ENCODE measurements at places on chromosomes 1 and 21. TPM values are rescaled to one million over a fixed set of nuclear protein-coding genes. Genes with fewer than 3 reads are reported as not detected.
A peak's percentile ranks its signal among the peaks of the same experiment; 100 is the strongest.

GRCh38 chr1:230391776-230392535, 34.2 kb downstream of the PGBD5 start:
- no peak overlapping the region for H3K4me3 ChIP-seq
- no peaks in the 10 kb centered on the region for H3K36me3 ChIP-seq
- H3K27ac ChIP-seq: no peak overlapping the region
- H3K4me1 ChIP-seq: no peaks in the 10 kb centered on the region

GRCh38 chr1:230002164-230002803, 64.8 kb upstream of the GALNT2 start:
- no peak overlapping the region for H3K4me3 ChIP-seq
- H3K27ac ChIP-seq: no peak overlapping the region
- no peaks in the 10 kb centered on the region for H3K27me3 ChIP-seq

DNA sequence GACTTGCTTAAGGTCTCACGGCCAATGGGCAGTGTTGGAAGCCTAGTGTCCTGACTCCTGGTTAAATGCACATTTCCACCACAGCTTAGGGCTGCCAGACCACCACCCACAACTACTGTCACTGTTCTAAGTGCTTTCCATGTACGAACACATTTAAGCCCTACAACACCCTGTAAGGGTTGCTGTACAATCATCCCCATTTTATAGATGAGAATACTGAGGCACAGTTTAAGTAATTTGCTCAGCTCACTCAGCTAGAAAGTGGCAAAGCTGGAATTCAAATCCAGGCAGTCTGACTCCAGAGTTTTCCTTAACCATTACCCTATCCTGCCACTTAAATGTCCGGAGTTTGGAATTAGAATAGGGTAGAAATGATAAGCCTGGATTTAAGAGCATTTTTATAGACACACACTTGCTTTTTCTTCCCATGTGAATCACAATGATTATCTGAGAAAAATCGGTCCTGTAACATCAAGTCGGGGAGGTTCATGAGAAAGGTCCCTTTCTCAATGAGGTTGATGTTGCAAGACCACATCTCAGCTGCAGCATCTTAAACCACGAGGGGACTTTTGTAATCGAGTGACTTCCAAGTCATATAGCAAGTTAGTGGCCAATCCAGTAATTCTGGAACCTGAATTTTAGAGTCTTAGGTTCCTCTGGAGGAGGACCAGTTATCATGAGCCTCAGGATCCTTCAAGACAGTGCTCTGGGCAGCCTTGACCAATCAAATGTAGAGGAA, 8.6 kb downstream of the E2F2 start:
- peaks cover 13% of the 10 kb centered on the region for H3K36me3 ChIP-seq
- H3K4me3 ChIP-seq: no peak overlapping the region
- no peak overlapping the region for H3K27ac ChIP-seq

DNA sequence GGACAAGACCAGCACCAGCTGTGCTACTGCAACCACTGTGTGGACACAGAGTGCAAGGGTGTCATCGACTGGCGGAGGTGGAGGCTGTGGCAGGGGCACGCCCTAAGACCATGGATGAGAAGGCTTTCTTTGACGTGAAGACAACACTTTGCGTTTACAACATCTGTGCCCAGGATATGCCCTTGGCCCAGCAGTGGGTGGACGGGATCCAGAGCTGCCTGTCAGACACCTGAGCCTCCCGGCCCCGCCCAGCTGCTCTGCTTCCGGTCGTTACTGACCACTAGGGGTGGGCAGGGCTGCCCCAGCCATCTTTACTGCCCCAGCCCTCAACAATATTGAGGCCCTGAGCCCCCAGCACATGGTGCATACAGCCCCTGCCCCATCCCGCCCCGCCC, 21.4 kb upstream of the NPPB start:
- H3K27me3 ChIP-seq: no peaks in the 10 kb centered on the region
- no peak for DNase-seq
- H3K4me1 ChIP-seq: no peaks in the 10 kb centered on the region
- H3K4me3 ChIP-seq: no peak overlapping the region
- no peaks in the 10 kb centered on the region for H3K36me3 ChIP-seq

DNA sequence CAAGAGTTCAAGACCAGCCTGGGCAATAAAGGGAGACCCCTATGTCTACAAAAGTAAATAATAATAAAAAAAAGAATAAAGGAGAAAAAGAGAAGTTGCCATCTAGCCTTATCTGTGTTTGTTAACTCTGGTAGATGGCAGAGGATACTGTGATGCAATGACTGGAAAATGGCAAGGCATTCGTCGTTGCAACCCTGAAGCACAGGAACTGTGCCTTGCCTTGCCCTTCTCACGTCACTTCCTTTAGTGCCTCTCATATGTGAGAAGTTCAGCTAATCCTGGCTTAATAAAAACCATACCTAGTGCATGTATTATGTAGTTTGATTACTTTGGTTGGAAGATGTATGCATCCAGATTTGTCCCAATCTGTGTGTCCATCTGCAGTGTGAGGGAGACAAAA, 25.8 kb upstream of the PIGC start:
- H3K4me3 ChIP-seq: no peak overlapping the region
- no peaks in the 10 kb centered on the region for H3K27me3 ChIP-seq
- H3K4me1 ChIP-seq: no peaks in the 10 kb centered on the region
- no peak overlapping the region for H3K27ac ChIP-seq
- H3K36me3 ChIP-seq: no peaks in the 10 kb centered on the region
- no peak for DNase-seq

GRCh38 chr1:154791292-154792166, 78.6 kb downstream of the KCNN3 start:
- no peaks in the 10 kb centered on the region for H3K36me3 ChIP-seq
- H3K4me1 ChIP-seq: peaks cover 39% of the 10 kb centered on the region
- H3K4me3 ChIP-seq: peak overlapping the region; percentile 49
- H3K27ac ChIP-seq: peak overlapping the region; percentile 59

- no peaks in the 10 kb centered on the region for H3K4me1 ChIP-seq
- H3K27me3 ChIP-seq: no peaks in the 10 kb centered on the region
- H3K27ac ChIP-seq: no peak overlapping the region
- H3K4me3 ChIP-seq: no peak overlapping the region
- H3K36me3 ChIP-seq: no peaks in the 10 kb centered on the region
- no peak for DNase-seq
Measured at GRCh38 chr1:105000793-105001192, 1251.1 kb downstream of the AMY1C start.

- H3K36me3 ChIP-seq: no peaks in the 10 kb centered on the region
- H3K4me3 ChIP-seq: no peak overlapping the region
- no peaks in the 10 kb centered on the region for H3K27me3 ChIP-seq
- H3K4me1 ChIP-seq: no peaks in the 10 kb centered on the region
- no peak for DNase-seq
- H3K27ac ChIP-seq: no peak overlapping the region
Measured at GRCh38 chr1:200922406-200922805, 27.7 kb downstream of the INAVA start.

GRCh38 chr1:235865565-235866204, 1.0 kb downstream of the LYST start:
- H3K4me3 ChIP-seq: peak overlapping the region; percentile 80
- no peaks in the 10 kb centered on the region for H3K27me3 ChIP-seq
- H3K36me3 ChIP-seq: no peaks in the 10 kb centered on the region

GRCh38 chr1:1336931-1337792, 6.1 kb downstream of the TAS1R3 start:
- no peaks in the 10 kb centered on the region for H3K27me3 ChIP-seq
- H3K4me1 ChIP-seq: no peaks in the 10 kb centered on the region
- no peak overlapping the region for H3K4me3 ChIP-seq
- H3K27ac ChIP-seq: no peak overlapping the region
- H3K36me3 ChIP-seq: no peaks in the 10 kb centered on the region

DNA sequence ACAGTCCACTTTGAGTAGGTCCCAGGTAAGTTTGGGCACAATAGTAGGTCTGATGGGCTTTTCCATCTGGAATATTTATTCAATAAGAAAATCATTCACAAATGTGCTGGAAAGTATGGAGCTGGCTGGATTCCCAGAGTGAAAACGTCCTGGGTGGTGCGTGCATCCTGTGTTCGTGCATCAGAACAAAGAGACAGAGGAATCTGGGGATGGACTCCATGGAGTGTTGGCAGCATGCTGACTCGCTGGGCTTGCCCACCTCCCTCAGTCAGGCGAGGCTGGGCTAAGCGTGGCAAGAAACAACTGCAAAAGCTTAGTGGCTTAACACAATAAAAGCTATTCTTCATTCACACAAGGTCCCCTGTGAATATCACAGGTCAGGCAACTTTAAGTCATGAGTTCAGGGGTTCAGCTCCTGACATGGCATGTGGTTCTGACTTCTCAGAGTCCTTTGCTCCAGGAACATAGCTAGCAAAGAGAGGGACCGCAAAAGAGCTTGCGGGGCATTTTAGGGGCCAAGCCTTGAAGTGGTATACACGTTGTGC, 151.6 kb upstream of the ZNF644 start:
- H3K4me3 ChIP-seq: no peak overlapping the region
- no peaks in the 10 kb centered on the region for H3K36me3 ChIP-seq
- no peaks in the 10 kb centered on the region for H3K27me3 ChIP-seq

DNA sequence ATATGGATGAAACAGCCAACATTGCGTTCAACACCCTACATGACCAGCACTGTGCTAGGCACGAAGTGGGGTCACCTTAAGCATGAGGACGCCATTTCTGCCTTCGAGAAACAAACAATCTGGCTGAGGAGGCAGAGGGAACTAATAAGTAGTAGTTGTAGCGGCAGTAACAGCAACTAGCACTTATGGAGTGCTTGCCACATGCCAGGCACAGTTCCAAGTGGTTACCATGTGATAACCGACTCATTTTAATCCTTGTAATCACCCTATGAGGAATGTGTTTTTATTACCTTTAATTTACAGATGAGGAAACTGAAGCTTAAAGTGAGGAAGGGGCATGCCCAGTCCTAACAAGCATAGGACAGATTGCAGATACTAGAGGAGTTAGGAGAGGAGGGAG, 33.7 kb downstream of the KCND3 start:
- peaks cover 2% of the 10 kb centered on the region for H3K27me3 ChIP-seq
- H3K36me3 ChIP-seq: no peaks in the 10 kb centered on the region
- DNase-seq: no peak
- H3K4me1 ChIP-seq: no peaks in the 10 kb centered on the region
- no peak overlapping the region for H3K4me3 ChIP-seq
- no peak overlapping the region for H3K27ac ChIP-seq

GRCh38 chr1:51628715-51629590, 12.1 kb downstream of the OSBPL9 start:
- H3K36me3 ChIP-seq: no peaks in the 10 kb centered on the region
- no peak overlapping the region for H3K4me3 ChIP-seq
- no peak overlapping the region for H3K27ac ChIP-seq
- H3K27me3 ChIP-seq: no peaks in the 10 kb centered on the region

GRCh38 chr1:47325528-47325927, 8.1 kb upstream of the CMPK1 start:
- no peak overlapping the region for H3K4me3 ChIP-seq
- no peak for DNase-seq
- H3K4me1 ChIP-seq: no peaks in the 10 kb centered on the region
- no peaks in the 10 kb centered on the region for H3K36me3 ChIP-seq
- no peak overlapping the region for H3K27ac ChIP-seq

DNA sequence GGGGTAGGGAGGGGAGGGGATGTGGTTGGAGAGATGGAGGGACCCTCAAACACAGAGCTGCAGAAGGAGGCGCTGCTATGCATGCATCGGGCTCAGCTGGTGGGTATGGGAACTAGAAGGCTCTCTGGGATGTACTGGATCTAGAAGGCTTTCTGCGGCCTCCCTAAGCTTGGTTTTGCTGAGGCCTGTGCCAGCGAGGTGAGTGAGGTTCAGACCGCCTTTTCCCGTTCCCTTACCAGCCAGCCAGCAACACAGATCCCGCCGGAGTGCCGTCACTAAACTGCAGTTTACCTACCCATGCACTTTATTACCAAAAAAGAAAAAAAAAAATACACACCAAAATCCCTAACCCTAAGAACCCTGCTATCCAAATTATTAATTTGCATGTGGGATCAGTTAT, 180.2 kb downstream of the PRDM16 start:
- H3K27me3 ChIP-seq: no peaks in the 10 kb centered on the region
- no peaks in the 10 kb centered on the region for H3K4me1 ChIP-seq
- H3K27ac ChIP-seq: no peak overlapping the region
- no peak for DNase-seq
- H3K36me3 ChIP-seq: no peaks in the 10 kb centered on the region
- H3K4me3 ChIP-seq: no peak overlapping the region

DNA sequence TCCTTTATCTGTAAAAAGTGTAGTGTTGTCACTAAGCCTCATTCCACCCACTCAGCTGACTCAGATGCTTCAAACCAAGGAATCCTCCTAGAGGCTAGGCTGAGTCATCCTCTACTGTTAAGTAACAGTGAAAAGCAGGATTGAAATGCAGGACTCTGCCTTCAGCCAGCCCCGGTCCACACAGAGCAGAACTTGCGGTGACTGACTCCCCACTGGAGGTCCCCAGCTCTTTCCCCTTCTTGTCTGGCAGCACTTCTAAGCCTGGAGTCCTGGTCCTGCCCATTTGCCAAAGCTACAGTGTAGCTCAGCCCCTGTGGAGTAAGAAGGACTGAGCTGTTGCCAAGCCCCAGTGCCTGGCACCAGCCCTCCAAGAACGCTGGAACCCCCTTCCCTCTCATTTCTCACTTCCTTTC, 1.7 kb downstream of the RAB7B start:
- H3K27ac ChIP-seq: no peak overlapping the region
- H3K27me3 ChIP-seq: 0 out of 2 replicates have a peak, but pooled peaks cover 3% of the 10 kb centered on the region
- DNase-seq: no peak
- H3K36me3 ChIP-seq: no peaks in the 10 kb centered on the region

DNA sequence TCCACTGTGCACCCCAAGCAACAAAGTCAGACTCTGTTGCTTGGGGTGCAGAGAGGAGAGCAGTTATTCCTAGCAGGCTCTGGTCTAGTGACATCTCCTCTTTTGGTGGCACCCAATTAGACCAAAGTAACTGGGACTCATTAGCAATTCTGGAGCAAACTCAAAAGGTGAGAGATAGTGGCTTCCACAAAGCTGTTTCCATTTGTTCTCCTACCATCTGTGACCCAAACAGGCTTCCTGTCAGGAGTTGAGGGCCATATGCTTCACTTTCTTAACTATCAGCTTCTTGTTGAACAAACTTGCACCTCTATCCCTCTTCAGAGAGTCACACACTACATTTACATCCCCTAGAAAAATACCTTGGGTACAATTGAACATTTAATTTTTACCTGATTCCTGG, 1.5 kb upstream of the ATXN7L2 start:
- H3K27ac ChIP-seq: no peak overlapping the region
- H3K4me1 ChIP-seq: peaks cover 10% of the 10 kb centered on the region
- H3K36me3 ChIP-seq: no peaks in the 10 kb centered on the region
- no peaks in the 10 kb centered on the region for H3K27me3 ChIP-seq

GRCh38 chr21:14078746-14079375, 131.9 kb downstream of the LIPI start:
- H3K36me3 ChIP-seq: no peaks in the 10 kb centered on the region
- no peak overlapping the region for H3K4me3 ChIP-seq
- no peaks in the 10 kb centered on the region for H3K4me1 ChIP-seq
- DNase-seq: no peak
- H3K27me3 ChIP-seq: no peaks in the 10 kb centered on the region

GRCh38 chr1:234942012-234942332, 186.7 kb downstream of the TOMM20 start:
- no peak for DNase-seq
- no peaks in the 10 kb centered on the region for H3K27me3 ChIP-seq
- no peak overlapping the region for H3K4me3 ChIP-seq

Gene CYYR1
- polyA plus RNA-seq: 0.11 TPM

Gene FAM167B
- 0.55 TPM for polyA plus RNA-seq

Gene GPR3
- 0.98 TPM for polyA plus RNA-seq

Gene LIPI
- polyA plus RNA-seq: not detected

Gene GABRD
- polyA plus RNA-seq: not detected

Gene GUCA2B
- not detected for polyA plus RNA-seq

Gene TRIM46
- 0.91 TPM for polyA plus RNA-seq

Gene SLC41A1
- 0.66 TPM for polyA plus RNA-seq

Gene ASTN1
- not detected for polyA plus RNA-seq

Gene PPIAL4G
- polyA plus RNA-seq: not detected

Measured in GM12878 (cell line).